Cortex of kidney (tissue), 1 donor: ENCODE measurements at places on chromosomes 1 and 21.

DNA sequence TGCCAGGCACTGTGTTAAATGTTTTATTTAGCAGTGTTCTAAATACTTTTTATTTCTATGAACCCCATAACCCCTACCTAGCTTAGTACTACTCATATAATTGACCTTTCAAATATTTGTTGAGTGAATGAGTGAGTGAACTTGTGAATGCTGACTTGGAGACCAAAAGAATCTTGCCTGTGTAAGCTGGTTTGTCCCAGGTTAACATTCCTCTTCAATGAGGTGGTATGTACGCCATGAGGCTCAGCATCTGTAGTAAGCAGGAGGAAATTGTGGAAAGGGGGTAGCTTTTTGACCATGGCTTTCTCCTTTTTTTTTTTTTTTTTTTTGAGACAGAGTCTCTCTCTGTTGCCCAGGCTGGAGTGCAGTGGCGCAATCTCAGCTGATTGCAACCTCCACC lies 14.6 kb downstream of the MED18 start:
- DNase-seq: no peak

DNA sequence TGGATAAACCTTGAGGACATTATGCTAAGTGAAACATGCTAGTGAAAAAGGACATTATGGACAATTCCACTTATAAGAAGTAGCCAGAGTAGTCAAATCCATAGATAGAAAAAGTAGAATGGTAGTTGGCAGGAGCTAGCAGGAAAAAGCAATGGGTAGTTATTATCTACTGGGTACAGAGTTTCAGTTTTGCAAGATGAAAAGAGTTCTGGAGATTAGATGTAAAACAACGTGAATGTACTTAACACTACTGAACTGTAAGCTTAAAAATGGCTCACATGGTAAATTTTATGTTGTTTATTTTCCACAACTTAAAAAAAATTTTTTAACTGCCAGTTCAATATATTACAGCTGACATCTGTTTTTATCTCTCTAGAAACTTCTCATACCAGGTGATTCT lies 19.4 kb downstream of the JAK1 start:
- DNase-seq: no peak

DNA sequence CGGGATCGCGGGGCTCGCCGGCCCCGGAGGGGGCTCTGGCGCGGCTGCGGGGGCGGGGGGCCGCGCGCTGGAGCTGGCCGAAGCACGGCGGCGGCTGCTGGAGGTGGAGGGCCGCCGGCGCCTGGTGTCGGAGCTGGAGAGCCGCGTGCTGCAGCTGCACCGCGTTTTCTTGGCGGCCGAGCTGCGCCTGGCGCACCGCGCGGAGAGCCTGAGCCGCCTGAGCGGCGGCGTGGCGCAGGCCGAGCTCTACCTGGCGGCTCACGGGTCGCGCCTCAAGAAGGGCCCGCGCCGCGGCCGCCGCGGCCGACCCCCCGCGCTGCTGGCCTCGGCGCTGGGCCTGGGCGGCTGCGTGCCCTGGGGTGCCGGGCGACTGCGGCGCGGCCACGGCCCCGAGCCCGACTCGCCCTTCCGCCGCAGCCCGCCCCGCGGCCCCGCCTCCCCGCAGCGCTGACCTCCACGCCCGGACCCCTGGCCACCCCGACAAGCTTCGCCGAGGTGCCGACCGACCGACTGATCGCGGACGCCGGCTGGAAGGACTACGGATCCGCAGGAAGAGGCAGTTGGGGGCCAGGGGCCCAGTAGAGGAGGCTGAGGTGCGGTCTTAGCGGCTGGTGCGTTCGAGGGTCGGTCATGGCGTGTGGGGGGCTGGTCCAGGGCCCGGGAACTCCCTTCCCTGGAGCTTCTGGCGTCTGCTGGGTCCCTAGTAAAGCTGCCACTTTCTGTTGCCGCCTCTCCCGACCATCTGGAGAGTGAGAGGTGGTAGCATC lies 711 bp downstream of the TRNP1 start:
- no peak for DNase-seq

DNA sequence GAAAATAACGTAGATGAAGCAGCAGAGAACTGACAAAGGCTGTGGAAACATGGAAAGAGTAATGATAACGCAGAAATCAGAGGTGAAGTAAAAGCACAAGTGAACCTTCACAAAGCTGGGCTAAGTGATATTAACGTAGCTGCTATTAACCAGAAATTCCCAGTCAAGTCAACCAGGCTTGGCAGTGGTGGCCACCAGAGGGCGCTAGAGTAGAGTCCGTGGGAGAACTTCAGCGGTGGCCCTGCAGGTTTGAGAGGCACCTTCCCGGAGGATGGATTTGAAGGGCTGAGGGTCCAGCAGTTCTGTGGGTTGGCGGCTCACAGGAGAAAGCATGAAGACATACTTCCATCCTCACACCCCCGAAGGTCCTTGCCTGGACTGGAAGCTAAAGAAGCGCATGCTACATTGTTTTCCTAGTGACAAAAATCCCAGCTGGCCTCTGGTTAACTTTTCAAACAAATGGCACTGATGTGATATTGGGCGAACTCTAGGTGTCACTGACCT lies 81.7 kb upstream of the ZNF648 start:
- DNase-seq: no peak

GRCh38 chr1:52574594-52574993 lies 21.7 kb upstream of the TUT4 start:
- no peak for DNase-seq

DNA sequence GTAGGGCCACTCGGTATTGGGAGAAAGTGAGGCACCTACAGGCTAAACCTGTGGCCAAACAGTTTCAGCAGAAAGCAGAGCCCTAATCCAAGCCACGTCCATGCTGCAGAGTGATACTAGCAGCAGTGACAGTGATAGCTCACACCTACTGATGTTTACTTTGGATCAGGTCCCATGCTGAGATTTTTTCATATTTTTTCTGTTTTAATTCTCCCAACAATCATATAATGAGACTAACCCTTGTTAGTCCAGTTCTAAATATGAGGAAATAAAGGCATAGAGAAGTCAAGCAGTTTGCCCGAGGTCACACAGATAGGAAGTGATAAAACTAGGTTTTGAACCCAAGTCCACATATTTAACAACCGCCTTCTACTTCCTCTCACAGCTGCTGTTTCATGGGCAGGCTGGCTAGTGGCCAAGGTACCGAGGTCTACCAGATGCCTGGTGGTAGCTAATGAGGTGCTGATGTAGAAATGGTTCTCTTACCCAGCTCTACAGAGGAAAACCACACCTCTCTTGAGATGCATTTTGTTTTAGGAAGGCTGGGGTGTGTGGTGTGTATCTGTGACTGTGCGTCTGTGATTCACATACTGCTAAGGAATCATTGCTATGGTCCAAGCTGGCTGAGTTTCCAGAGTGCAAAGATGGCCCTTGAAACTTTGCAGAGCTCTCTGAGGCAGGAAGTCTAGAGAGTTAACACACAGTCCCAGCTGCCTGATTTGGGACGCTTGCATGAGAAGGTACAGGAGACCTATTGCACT lies 80.3 kb upstream of the ARTN start:
- no peak for DNase-seq

GRCh38 chr1:21938732-21939538 lies 1.8 kb upstream of the HSPG2 start:
- no peak for DNase-seq

- DNase-seq: no peak
These were observed 6.5 kb upstream of the MAB21L3 start for GRCh38 chr1:116104667-116105066.

- DNase-seq: no peak
These were observed 194.4 kb downstream of the EIF4G3 start for GRCh38 chr1:20982316-20982715.
